ENCODE measurements at places on chromosomes 6 and 20.

DNA sequence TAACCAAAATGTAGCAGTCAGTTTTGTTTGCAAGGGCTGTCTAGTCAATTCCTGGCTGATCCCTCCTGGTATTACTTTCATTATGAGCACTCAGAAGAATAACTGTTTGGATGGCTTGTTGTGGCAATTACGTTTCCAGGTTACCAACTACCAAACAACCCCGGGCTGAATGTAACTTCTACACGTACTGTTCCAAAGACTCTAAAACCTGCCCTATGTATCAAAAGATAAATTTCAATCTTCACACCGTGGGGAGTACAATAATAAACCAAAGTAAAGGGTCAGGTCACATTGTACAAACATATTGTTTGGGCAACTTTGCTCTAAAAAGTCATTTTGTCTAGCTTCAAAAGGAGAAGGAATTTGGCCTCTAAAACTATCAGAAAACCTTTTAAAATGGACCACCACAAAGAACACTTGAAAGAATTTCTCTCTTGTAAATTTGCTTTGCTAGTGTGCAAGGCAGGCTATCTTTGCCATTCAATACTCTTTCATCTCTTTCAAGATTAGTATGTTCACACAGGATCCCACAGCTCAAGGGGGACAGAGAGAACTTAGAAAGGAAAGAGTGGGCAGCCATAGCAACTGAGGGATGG lies 27.6 kb downstream of the DCDC2 start:
- DNase-seq: no peak

GRCh38 chr6:65545920-65546319 lies 161.1 kb downstream of the EYS start:
- DNase-seq: no peak

GRCh38 chr6:104601721-104602120 lies 258.0 kb downstream of the HACE1 start:
- DNase-seq: peak; percentile 0

GRCh38 chr20:60138256-60139220 lies 180.3 kb downstream of the CDH26 start:
- DNase-seq: peak; percentile 26

DNA sequence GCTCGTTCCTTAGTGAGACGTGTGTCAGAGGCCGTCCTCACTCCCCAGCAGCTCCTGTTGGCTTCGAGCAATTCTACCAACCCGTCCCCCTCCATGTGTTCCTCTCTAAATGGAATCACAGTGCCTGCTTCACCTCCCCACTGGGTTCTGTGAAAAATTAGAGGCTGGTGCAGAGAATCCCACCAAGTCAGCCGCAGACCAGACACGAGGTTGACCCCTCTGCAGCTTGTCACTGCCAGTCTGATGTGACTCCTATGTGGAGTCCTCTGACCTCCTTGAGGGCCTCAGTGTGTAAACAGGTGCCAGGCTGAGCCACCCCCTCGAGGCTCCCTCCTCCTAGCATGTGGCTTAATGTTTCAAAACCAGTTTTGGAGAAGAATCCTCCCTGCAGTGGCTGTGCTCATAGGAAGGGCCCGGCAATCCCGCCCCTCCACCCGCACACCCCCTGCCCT lies 12.6 kb upstream of the IRF4 start:
- DNase-seq: no peak

- DNase-seq: no peak
Observed at GRCh38 chr6:21468461-21468860, 125.1 kb upstream of the SOX4 start.

DNA sequence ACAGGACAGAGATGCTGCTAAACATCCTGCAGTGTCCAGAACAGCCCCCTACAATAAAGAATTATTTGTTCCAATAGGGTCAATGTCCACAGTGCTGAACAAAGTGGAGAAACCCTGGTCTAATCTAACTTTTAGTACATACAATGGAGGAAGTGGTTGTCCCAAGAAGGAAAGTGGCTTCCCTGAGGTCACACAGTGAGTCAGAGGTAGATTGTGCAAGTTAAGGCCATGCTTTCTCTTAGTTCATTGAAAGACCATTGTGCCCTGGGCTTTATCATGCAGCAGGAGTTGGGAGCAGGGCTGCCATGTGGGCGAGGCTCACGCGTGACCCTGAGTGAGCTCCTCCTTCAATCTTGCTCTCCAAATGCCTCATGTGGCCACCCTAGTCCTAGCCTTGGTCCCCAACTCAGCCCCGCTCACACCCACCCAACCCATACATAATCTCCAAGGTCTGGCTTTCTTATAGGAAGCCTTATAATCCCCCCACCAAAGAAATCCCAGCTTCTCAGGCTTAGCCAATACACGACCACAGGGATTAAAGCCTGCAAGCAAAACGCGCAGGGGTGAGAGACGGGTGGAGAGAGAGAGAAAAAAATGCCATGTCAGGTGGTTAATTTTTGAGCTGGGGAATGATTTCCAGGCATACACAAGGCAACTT lies 19.9 kb downstream of the SLC13A3 start:
- no peak for DNase-seq

- DNase-seq: no peak
Observed at GRCh38 chr20:20217621-20218020, 150.3 kb upstream of the INSM1 start.

DNA sequence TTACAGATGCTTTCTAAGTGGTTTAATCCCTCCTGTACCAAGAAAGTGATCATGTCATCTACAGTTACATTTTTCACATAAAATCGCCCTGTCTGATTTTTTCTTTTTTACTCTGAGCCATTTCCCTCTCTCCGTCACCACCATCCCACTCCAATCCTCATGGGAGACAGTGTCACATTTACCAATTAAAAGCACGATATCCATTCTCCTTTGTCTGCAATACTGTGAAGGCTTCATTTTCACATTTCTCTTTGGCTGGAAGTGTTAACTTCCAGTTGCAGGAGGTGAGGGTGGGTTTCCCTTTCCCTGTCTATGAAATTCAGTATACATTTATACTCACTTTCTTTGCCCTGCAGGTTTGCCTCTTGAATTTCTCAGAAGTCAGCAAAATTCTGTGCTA lies 372.7 kb upstream of the CNR1 start:
- DNase-seq: no peak

GRCh38 chr20:58571693-58572427 lies 56.7 kb upstream of the APCDD1L start:
- no peak for DNase-seq

- DNase-seq: no peak
Observed at GRCh38 chr6:40183902-40184301, 249.6 kb upstream of the MOCS1 start.

GRCh38 chr6:32254761-32255198 lies 30.9 kb upstream of the NOTCH4 start:
- no peak for DNase-seq

DNA sequence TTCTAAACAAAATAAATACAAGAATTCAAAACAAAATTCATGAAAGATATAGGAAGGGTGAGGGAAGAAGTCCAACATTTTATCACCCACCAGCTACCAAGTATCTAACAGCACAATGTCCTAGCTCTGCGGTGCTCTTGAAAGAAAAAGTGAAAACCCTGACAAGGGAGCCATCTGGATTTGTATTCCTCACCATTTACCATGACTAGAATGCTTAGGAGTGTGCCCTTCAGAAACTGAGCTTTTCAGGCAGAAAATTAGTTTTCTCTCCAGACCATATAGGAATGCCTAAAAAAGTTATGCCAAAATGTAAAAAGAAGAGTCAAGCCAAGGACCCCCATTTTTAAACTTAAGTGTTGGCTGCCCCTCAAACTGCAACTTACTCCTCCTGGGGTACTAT lies 4.5 kb downstream of the SNX5 start:
- no peak for DNase-seq

GRCh38 chr6:11218102-11218442 lies 14.4 kb downstream of the NEDD9 start:
- DNase-seq: no peak
